KG1 (cell line): ENCODE measurements at places on chromosomes 2 and 18.

- no peak for DNase-seq
These were observed 89.5 kb upstream of the STK39 start for GRCh38 chr2:168336786-168337388.

GRCh38 chr2:11355194-11356053, 11.0 kb upstream of the ROCK2 start:
- DNase-seq: no peak

- DNase-seq: no peak
These were observed 108.0 kb downstream of the CEP192 start for GRCh38 chr18:13099113-13099512.

DNA sequence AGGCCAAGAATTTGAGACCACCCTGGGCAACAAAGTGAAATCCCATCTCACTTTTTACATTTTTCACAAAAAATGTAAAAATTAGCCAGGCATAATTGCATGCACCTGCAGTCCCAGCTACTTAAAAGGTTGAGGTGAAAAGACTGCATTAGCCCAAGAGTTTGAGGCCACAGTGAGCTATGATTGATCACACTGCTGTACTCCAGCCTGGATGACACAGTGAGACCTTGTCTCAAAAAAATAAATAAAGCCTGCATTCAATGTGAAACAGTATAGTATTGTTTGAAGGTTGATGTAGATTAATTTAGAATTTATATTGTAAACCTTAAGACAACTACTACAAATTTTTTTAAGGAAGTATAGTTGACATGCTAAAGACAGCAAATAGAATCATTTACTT, 53.5 kb downstream of the TBC1D8 start:
- DNase-seq: no peak

- DNase-seq: no peak
These were observed 23.6 kb downstream of the INPP5D start for GRCh38 chr2:233083782-233084181.

GRCh38 chr2:150075831-150076230, 411.6 kb downstream of the RND3 start:
- no peak for DNase-seq
